ENCODE measurements at places on chromosomes 6 and 20. TPM values are rescaled to one million over a fixed set of nuclear protein-coding genes. Genes with fewer than 3 reads are reported as not detected.

Gene RIPOR3
- 8.1 TPM for total RNA-seq

Gene PRICKLE4
- total RNA-seq = 4.0 TPM

Gene TOX2
- 0.46 TPM for total RNA-seq

Gene C6orf15
- not detected for total RNA-seq

Gene ECT2L
- total RNA-seq = 0.70 TPM

Gene E2F3
- 6.5 TPM for total RNA-seq

Gene ALDH8A1
- total RNA-seq = 0.19 TPM

Gene GPSM3
- 4.1 TPM for total RNA-seq

Gene MYLK4
- total RNA-seq = 1.4 TPM

Gene GHRH
- total RNA-seq = 0.97 TPM

Gene CCN6
- total RNA-seq = not detected

Gene EYA4
- total RNA-seq = 20.4 TPM

Gene TREML1
- not detected for total RNA-seq

Gene PNPLA1
- not detected for total RNA-seq

Gene RSPH9
- 0.16 TPM for total RNA-seq

Measured in Right ventricle myocardium superior (tissue), 1 donor.